ENCODE measurements at places on chromosomes 6 and 20.

DNA sequence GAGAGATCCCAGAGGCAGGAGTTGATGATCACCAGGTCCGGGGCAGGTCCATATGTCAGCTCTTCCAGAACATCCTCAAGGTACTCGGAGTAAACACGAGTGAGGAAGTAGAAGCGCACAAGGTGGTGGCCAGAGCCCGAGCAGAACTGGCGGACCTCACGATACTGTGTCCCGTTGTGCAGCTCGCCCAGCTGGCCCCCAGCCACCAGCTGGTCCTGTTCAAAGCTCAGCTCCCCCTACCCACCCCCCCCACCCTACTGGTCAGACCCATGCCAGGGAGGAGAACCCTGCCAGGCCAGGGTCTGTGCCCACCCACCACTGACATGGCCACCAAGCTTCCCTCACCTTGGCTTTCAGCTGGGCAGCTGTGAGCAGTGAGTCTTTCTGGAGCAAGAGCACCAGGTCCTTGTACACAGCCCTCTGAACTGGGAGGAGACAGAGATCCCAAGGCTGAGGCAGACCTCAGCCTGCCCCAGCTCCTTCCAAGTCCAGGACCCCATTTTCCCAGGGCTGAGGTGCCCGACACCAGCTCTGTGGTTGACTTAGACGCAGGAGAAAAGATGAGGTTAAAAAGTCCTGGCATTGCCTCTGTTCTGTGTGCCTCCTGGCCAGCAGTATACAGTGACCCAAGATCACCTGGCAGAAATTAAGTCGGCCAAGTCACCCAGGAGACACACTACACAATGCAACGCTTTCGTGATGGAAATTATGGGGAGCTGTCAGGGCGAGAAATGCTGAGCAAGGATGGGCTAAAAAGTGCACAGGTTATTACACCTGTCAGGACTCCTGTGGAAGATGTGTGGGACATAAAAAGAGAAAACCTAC, 1.4 kb downstream of the PCED1A start:
- DNase-seq: no peak

- no peak for DNase-seq
Observed at GRCh38 chr6:111589366-111589765, 16.3 kb downstream of the TRAF3IP2 start.

- DNase-seq: no peak
Observed at GRCh38 chr20:32040142-32040953, 11.7 kb upstream of the HCK start.

GRCh38 chr20:35661908-35662307, 2.8 kb downstream of the CPNE1 start:
- no peak for DNase-seq

- no peak for DNase-seq
Observed at GRCh38 chr6:147595961-147596360, 87.5 kb downstream of the SAMD5 start.

- DNase-seq: no peak
Observed at GRCh38 chr20:61940491-61940890, 125.2 kb downstream of the TAF4 start.

DNA sequence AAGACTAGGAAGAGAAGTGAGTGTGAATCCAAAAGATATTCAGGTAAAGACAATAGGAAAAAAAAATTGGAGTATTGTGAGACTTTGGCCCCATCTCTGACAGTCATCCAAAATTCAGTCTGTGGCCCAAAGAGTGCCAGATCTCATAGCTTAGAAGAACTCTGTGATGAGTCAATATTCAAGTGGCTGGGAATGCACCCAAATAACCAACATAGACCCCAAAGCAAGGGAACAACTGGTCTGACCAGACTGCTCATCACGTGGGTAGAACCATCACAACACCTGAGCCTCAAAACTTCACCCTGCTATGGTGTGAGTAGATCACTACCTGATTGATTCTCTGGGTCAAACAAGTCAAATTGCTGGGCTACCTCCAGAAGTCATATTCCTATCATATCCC, 51.1 kb upstream of the TRDN start:
- DNase-seq: no peak
